ENCODE measurements at places on chromosomes 13 and 19.

DNA sequence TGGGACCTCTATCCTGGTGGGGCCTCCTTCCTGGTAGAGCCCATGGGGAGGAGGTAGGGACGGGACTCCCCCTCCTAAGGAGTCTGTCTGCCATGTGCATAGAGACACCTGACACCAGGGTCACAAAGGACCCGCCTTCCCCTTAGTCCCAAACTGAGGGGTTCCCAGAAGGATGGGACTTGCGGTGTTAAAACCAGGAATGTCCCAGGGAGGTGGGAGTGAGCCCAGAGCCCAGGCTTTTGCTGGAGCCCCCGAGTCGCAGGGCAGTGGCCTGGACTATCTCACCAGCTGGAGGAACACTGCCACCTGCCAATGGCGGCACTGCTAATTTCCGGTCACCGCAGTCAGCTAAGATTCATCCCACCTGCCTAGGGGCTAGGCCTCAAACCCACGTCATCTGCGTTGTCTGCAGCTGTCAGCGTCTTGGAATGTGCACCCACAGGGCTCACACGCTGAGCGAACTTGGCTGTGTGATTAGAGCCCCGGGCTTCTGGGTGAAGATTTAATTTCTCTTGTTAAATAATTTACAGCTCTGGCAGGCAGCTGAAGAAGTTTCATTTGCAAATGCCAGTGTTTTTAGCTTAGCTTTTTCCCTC lies 31.9 kb upstream of the ATP11A start:
- no peak for DNase-seq

DNA sequence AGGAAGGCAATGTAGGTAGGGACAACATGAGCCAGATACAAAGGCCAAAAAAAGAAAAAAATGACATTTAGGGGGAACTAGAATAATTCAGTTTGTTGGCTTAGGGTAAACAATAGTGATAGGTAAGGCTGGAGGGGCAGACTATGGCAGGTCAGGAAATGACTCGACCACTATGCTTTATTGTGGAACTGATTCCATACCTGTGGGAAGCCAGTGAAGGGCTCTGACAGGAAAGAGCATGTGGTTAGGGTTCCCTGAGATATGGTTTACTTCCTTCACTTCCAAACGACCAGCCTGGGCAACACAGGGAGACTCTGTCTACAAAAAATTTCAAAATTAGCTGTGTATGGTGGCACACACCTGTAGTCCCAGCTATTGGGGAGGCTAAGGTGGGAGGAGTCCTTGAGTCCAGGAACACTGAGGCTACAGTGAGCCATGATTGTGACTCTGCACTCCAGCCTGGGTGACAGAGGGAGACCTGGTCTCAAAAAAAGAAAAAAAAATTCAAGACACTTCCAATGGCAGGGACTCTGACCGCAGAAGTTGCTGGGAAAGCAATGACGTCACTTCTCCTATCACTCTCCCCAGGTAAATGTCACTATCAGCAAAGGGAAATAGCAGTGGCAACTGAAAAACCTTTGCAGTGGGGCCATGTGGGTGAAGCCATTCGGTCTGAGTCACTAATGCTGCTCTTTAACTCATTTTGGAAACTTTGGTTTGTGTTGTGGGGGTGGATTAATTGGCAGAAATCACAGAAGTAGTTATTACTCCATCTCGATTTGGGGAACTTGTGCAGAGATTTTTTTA lies 192.8 kb upstream of the TSC22D1 start:
- DNase-seq, result no peak

GRCh38 chr13:80305737-80306136 lies 35.2 kb downstream of the SPRY2 start:
- no peak for DNase-seq

DNA sequence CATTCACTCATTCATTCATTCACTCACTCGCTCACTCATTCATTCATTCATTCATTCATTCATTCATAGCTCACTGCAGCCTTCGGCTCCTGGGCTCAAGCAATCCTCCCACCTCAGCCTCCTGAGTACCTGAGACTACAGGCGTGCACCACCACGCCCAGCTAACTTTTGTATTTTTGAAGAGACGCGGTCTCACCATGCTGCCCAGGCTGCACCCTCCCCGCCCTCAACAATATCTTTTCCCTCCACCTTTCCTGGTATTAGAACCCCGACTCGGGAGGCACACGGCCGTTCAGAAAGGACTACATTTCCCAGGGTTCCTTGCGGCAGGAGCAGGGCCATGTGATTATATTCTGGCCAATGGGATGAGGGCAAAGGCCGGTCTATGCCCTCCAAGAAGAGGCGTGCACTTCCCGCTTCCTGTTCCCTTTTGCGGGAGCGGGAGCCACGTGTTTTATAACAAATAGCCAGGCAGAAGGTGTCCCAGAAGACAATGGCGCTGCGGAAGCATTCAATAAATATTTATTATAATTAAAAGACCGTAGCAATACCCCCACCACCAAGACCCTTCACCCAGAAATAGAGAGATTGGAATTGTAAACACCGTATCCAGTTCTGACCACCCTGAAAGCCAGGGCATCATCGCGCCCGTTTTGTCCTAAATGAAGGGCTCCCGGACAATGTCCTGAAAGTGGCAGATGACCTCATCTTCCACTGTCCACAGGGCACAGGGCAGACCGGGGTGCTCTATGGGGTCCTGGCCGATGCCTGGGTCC lies 15.9 kb downstream of the TICAM1 start:
- DNase-seq, result peak; percentile 84

- DNase-seq, result peak; percentile 14
These were observed 134.3 kb downstream of the KDM4B start for GRCh38 chr19:5103061-5103701.

DNA sequence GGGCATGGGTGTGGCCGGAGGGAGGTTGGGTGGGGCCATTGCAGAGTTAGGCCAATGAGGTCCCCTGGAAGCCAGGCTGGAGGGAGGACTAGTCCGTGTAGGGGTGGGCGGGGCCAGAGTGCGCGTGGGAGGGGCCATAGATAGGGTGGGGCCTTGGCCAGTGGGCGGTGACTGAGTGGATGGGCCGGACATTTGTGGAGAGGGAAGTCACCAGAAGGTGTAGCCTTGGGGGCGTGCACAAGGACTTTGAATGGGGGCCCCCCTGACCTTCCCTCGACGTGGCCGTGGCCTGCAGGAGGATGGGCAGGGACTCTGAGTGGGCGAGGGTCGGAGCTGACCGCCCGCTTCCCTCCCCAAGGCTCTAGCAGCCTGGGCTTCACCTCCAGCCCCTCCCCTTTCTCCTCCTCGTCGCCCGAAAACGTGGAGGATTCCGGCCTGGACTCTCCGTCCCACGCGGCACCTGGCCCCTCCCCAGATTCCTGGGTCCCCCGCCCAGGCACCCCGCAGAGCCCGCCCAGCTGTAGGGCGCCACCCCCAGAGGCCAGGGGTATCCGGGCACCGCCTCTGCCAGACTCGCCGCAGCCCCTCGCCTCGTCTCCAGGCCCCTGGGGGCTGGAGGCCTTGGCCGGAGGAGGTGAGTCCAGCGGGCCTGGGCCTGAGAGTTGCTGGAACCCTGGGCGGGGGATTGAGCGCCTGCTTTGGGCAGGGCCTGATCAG lies 16.5 kb upstream of the B3GNT3 start:
- no peak for DNase-seq

DNA sequence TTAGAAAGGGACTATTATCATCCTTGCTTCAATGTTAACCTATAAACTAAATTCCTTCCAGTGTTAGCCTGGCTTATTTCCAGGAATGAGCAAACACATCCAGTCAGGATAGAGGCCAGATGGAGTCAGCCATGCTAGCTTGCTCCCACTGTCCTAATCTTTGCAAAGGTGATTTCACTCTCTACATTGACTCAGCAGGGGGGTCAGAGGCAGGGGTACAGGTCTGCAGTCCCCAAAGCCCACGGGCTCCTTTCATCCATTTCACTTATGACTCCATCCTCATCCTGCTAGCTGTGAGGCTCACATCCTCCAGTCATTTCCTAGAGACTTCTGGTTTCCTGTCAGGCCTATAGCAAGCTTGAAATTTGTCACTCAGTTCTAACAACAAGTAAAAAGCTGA lies 63.4 kb upstream of the CEACAM8 start:
- DNase-seq, result no peak

GRCh38 chr13:63093907-63094469 lies 1678.3 kb upstream of the PCDH20 start:
- no peak for DNase-seq

Data from forelimb muscle (tissue), 1 donor.